HuH-7 (cell line): ENCODE measurements at places on chromosomes 2 and 18.

DNA sequence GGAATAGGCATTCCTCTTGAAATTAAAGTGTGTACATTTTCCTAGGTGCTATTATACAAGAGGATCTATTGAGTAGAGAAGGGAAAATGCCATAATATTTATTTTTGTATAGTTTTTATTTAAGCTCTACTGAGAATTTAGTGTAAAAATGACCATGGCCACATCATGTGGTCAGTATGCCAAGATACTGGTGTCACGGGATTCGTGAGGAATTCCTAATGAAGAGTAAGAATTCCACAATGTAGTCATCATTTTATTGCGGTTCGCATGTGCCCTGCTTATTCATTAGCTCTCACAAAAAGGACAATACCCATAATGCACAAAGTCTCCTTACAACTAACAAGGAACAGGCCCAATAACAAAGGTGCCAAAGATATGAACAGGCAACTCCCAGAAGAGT, 39.3 kb upstream of the PARD3B start:
- no peak for DNase-seq

DNA sequence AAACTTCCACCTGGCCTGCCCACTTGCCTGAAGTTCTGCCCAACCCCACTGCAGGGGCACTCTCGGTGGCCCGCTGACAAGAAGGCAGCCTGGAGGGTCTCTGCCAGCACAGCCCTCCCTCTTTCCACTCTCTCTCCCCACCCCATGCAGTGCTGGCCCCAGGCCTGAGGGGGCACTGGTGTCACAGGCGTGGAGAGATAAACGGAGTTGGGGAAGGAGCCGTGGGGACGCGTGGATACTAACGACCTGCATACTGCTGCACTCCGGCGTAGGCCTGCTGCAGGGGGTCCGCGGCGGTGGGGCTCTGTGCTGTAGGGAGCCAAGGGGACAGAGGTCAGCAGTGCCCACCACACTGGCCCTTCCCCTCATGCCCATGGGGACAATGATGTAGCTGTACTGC, 299.3 kb downstream of the CELF4 start:
- DNase-seq: no peak

DNA sequence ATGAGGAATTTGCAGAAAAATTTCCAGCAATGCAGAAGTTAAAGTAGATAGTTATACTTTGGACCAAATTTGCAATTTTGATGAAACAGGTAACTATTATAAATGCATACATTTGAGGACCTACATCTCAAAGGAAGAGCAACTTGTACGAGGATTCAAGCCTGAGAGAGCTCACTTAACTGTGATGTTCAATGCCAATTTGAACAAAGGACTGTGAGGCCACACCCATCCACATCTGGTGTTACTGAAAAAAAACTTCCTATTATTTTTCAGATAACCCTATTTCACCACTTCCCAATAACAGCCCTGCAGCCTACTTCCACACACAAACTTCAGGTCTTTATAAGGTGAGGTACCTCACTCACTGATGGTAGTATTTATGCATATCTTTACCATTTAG, 203.5 kb upstream of the NABP1 start:
- no peak for DNase-seq

GRCh38 chr2:224860786-224861185, 144.6 kb upstream of the CCDC195 start:
- no peak for DNase-seq

DNA sequence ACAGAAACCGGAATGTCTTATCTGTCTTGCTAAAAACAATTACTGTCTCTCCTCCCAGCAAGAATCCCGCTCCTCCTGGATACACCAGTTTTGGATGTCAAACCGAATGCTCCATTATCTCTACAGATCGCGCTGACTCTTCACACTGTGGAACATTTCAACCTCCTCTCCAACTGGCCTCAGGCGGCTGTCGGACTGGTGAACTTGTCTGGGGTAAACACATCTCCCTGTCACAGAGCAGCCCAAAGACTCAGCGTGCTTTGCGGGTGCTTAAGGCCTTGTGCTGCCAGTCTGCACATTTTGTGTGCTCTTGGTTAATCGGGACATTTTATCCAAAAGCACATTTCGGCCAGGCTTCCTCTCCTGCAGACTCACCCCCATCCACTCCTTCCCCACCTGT, 173.1 kb downstream of the ICOS start:
- DNase-seq: no peak

GRCh38 chr18:29123706-29124530, 947.0 kb upstream of the CDH2 start:
- DNase-seq: no peak

DNA sequence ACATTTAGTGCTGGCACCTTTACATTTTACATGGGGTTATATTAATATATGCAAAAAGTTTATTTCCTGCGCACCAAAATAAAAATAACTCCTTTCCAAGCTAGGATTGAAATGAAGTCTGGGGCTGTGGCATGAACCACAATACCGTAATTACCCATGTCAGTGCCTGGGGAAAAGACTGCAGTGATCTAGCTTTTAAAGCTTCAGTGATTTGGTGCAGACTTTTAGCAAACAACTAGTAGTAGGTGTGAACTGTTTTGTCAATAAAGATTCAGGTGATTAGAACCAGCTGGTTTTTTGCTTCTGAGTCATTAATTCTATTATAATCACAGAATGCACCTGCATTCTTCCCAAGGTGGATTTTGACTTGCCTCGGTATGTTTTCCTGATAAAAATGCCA, 21.2 kb downstream of the EFEMP1 start:
- DNase-seq: no peak

- DNase-seq: no peak
Measured at GRCh38 chr2:70607121-70607561, 53.5 kb upstream of the TGFA start.

DNA sequence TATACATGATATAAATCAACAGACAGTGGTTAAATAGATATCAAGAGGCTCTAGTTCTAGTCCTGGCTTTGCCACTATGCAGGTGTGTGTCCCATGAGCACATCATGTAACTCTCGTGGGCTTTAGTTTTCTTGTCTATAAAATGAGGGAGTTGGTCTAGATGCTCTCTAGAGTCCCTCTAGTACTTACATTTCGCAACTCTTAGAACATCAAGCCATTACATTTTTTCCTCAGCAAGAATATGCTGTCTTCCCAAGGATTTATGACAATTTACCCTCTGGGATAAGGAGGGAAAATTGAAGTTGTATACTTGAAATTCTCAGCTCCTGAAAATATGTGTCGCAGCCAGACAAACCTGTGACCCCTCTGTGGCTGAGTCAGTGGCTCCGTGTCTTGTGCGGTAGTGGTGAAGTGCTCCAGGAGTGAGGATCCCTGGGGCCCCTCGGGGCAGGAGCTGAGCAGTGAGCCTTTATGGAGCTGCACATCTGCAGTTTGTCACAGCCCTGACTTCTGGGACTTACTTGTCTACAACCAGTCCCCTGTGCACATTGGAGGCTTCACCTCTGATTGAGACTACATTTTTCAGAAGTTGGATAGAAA, 6.8 kb downstream of the PKP4 start:
- DNase-seq: no peak

DNA sequence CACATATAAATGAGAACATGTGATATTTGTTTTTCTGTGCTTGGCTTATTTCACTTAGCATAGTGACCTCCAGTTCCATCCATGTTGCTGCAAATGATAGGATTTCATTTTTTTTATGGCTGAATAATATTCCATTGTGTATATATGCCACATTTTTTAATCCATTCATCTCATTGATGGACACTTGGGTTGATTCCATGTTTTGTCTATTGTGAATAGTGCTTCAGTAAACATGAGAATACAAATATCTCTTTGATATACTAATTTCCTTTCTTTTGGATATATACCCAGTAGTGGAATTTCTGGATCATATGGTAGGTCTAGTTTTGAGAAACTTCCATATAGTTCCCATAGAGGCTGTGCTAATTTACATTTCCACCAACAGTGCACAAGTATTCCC, 3.7 kb upstream of the NEMP2 start:
- DNase-seq: no peak

DNA sequence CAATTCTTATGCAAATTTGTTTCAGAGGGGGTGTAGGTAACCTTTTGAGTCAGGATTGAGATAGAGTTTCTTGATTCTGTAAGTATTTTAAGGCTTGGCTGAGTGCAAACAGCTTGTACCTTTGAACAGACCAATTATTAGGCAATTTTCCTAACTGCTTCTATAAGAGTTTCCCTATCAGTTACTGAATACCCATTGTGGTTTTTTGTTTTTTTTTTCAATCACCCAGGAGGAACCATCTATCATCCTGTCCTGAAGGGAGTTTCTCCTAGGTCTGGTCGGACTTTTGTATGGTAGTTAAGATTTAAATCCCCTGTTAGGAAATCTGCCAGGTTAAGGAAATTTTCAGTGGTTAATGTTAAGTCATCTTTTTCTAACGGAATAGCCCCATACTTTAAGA, 319.4 kb upstream of the SLC39A10 start:
- no peak for DNase-seq

GRCh38 chr2:11919953-11920352, 173.5 kb downstream of the LPIN1 start:
- DNase-seq: no peak

GRCh38 chr18:75896865-75897264, 469.4 kb upstream of the SMIM21 start:
- DNase-seq: peak; percentile 28
